ENCODE measurements at places on chromosomes 13 and 19.
A peak's percentile ranks its signal among the peaks of the same experiment; 100 is the strongest.

DNA sequence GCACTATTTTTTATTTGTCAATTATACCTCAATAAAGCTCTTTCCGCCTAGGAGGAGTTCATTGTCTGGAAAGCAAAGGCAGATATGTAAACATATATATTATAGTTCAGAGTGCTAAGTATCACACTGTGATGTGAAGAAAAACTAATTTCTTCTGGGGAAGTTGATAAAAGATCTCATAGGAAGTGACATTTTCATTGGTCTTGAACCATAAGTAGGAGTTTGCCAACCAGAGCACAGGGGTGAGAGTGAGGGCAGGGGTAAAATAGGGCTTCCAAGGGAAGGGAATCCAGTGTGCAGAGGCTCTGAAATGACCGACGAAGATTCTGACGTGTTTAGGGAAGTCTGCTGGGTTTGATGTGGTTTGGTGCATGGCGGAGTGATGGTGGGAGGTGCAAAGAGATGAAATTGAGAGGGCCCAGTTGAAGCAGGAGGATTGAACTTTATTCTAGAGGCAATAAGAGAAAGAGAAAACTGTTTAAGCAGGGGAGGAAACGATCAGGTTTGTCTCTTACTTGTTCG, 780 bp upstream of the GTF2F2 start:
- peak; percentile 69 for DNase-seq

DNA sequence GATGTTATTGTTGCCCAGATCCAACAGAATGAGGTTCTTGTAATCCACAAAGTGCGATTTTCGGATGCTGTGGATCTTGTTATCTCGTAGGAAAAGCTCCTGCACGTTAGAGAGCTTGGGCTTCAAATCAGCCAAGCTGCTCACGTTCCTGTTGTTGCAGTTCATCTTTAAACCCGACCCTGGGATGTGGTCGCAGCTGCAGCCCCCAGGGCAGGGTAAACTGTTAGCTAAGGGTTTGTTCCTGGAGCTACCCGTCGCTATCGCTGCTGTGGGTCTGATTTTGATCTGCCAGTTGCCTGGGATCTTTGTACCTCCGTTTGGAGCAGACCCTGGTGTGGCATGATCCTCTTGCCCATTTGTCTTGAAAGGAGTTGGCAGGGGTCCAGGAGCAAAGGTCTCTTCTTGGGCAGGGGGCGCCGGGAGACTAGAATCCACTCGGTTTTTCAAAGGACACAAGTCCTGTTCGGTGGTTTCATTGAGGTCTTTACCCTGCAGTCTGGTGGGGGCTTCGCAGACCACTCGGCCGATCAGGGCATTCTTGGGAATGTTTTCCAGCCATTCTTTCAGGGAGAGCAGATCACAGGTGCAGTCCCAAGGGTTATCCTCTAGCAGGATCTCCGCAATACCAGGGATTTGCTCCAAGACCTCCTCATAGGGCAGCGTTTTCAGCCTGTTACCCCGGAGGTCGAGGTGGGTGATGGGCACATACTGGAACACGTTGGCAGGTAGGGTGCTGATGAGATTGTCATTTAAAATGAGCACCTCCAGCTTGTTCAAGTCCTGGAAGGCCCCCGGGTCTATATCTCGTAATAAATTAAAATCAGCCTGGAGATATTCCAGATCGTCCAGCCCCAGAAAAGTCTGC, 1.8 kb downstream of the SLITRK1 start:
- no peak for DNase-seq

DNA sequence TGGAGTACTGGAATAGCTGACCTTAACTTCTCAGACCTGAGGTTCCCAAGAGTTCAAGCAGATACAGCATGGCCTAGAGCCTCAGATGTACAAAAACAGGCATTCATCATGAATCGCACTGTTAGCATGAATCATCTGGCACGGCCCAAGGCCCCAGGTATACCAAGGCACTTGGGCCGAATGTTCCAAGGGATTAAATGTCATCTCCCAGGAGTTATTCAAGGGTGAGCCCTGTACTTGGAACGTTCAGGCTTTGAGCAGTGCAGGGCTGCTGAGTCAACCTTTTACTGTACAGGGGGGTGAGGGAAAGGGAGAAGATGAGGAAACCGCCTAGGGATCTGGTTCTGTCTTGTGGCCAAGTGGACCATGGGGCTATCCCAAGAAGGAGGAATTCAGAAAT, 6.3 kb downstream of the KLK3 start:
- DNase-seq = no peak

- DNase-seq = no peak
These were observed 1.3 kb upstream of the A1BG start for GRCh38 chr19:58354478-58355030.

GRCh38 chr13:113058129-113058987, 47.2 kb upstream of the F7 start:
- DNase-seq = no peak

DNA sequence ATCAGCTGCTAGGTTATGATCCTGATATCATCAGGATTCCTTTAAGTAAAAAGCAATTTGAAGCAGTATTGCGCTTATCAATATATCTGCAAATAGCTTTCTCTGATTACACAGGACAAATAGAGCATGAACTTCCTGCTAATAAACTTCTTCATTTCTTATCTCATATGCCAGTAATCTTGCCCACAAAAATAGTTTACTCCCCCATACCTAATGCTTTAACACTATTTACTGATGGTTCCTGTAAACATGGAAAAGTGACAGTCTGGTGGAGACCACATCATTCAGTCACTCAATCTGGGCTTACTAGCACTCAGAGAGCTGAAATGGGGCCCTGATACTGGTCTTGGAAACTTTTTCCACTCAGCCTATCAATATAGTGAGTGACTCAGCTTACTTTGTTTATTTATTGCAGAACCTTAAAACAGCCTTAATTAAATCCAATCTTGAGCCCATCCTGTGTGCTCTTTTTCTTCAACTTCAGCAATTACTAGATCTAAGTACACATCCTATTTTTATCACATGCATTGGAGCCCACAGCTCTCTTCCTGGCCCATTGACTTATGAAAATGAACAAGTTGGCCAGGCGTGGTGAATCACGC, 1464.3 kb downstream of the UQCRFS1 start:
- DNase-seq = no peak

All from CD4-positive, alpha-beta T cell treated with Interleukin-6 at 100 ng/mL for 8 hours (primary cell).